T-cell (primary cell): ENCODE measurements at places on chromosomes 1 and 21. TPM values are rescaled to one million over a fixed set of nuclear protein-coding genes. Genes with fewer than 3 reads are reported as not detected.

- DNase-seq: no peak
These were observed at the start of gene KRTAP20-1 for GRCh38 chr21:30616125-30616524. Gene KRTAP20-1, plus strand, starts transcription at chr21:30616425. Its CDS starts 30 bp downstream, at chr21:30616455.

The PDE4B gene
- total RNA-seq: 103 TPM

The SESN2 gene
- 7.4 TPM for total RNA-seq

DNA sequence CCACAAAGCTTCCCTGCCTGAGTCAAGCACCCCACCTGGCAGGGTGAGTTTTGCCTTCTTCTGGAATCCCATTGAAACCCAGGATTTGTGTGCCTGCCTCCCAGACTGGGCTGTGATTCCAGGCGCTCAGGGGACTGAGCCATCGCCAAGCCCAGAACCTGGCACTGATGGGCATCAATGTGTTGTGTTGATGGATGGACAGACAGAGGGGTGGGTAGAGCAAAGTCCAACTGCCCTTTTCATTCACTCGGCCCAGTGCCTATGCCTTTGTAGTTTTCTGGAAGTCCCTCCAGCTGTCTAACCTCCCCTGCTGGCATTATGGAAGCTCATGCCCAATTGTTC is 66.0 kb upstream of the LAPTM5 start:
- DNase-seq: no peak

The ATP6V1G3 gene
- total RNA-seq: not detected

The NBPF4 gene
- total RNA-seq: not detected

- no peak for DNase-seq
These were observed 14.1 kb upstream of the C1orf87 start for GRCh38 chr1:60087681-60088080.

GRCh38 chr1:163999131-163999530 is 559.9 kb upstream of the PBX1 start:
- no peak for DNase-seq

GRCh38 chr1:218482683-218483082 is 137.5 kb downstream of the TGFB2 start:
- no peak for DNase-seq

GRCh38 chr1:20663365-20663764 is 2.2 kb upstream of the DDOST start:
- no peak for DNase-seq

The SLC25A34 gene
- total RNA-seq: 1.8 TPM

The C4BPB gene
- total RNA-seq: not detected

GRCh38 chr1:195948123-195948895 is 659.9 kb downstream of the KCNT2 start:
- no peak for DNase-seq

The LRRC53 gene
- not detected for total RNA-seq

The ZNF281 gene
- 29.9 TPM for total RNA-seq

The APCS gene
- total RNA-seq: not detected

DNA sequence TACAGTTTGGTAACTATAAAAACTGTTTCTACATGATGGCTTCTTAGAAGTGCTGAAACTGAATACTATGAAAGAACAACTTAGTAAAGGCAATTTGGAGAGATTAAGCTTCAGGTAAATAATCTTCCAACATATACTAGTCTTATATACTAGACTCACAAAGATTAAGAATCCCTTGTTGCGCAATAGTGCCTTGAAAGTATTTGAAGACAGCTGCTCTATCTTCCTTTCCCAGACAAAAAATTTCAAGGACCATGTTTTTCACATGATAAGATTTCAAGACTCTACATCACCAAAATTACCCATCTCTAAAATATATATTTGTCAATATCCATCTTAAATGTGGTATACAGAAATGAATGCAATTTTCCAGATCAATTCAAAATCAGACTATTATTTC is 37.7 kb upstream of the ASPM start:
- DNase-seq: no peak
